ENCODE measurements at places on chromosomes 2 and 18.

- DNase-seq, result no peak
Measured at GRCh38 chr18:11872479-11873136, 21.4 kb downstream of the CHMP1B start.

GRCh38 chr2:85447222-85447585 lies 28.7 kb downstream of the SH2D6 start:
- no peak for DNase-seq

GRCh38 chr2:183892315-183892941 lies 705.9 kb upstream of the ZNF804A start:
- DNase-seq, result no peak

GRCh38 chr18:50022985-50023384 lies 172.0 kb downstream of the MYO5B start:
- DNase-seq, result no peak

DNA sequence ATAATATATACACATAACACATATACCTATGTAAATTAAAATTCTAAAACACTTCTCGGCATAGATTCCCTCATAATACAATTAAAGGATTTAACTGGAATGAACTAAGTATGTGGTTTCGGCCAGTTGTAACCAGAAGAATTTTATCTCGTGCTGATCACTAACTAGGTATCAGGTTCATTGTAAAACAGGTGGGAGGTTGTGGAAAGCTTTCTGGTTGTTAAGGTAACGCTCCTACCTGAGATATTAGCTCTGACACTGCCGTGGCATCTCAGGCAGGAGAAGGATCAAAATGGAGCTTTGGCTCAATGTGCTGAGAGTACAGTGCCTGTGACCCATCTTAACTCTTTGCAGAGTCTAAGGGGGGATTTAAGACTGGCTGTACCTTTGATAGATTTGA lies 42.5 kb downstream of the SLC9A2 start:
- no peak for DNase-seq

- no peak for DNase-seq
Measured at GRCh38 chr2:221134718-221135117, 437.4 kb downstream of the EPHA4 start.
